ENCODE measurements at places on chromosomes 13 and 19.

GRCh38 chr19:42109896-42110295 is 22.4 kb downstream of the POU2F2 start:
- DNase-seq = no peak

GRCh38 chr13:99390601-99391000 is 83.4 kb upstream of the GPR183 start:
- DNase-seq = no peak

GRCh38 chr19:52115526-52116053 is 20.0 kb upstream of the ZNF841 start:
- no peak for DNase-seq

- DNase-seq = no peak
Measured at GRCh38 chr13:81682081-81682630, 1341.2 kb upstream of the SPRY2 start.

DNA sequence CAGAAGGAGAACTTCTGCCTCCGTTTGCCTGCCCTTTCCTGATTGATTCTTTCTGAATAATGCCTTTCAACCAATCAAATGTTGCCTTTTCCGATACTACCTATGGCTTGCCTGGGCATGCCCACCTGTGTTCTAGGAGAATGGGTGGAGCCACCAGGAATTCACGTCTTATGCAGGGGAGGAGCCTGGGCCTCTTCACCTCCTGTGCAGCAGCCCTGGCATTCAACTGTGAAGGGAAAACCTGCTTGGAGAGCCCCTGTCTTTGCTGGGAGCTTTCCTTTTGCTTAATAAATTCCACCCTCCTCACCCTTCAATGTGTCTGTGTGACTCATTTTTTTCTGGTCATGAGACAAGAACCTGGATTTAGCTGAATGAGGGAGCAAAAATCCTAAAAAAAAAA is 730.7 kb downstream of the UQCRFS1 start:
- DNase-seq = no peak

GRCh38 chr13:20506696-20507095 is 19.0 kb downstream of the CRYL1 start:
- DNase-seq = no peak

DNA sequence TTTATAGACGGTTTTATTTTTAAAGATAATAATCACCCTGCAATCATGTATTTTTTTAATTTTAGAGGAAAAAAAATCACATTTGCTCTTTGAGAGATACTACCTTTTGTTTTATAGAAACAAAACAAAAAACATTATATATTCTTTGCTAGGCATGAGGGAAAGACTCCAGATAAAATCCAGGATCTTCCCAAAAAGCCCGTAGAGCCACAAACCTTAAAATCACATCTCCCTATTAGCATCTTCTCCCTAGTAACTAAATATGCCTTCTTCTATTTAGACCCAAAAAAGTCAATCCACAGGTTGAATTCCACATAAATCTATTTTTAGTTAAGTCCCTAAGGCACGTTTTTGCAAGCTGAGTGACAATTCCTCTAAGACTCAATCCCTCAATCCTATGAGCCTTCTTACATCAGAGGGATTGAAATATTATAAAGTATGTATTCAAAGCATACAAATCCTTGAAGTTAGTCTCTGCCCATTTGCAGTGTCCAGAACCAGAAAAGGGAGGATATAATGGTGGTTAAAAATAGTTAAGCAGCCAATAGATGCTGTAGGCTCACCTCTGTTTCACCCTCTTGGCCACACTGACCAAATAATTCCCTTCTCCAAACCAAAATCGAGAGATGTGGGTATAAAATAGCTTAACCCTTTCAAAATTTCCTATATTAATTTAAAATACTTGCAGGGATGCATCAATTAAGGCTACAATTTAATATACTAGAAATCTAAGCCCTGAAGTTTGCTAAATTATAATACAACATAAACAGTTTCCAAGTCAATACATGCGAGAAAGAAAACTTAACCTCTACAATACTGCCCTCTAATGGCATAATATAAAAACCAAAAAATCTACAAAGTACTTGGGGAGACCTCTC is 64.0 kb downstream of the SERP2 start:
- DNase-seq = no peak

All from HS-5 (cell line).